ENCODE measurements at places on chromosomes 5 and 9. TPM values are rescaled to one million over a fixed set of nuclear protein-coding genes. Genes with fewer than 3 reads are reported as not detected.

DNA sequence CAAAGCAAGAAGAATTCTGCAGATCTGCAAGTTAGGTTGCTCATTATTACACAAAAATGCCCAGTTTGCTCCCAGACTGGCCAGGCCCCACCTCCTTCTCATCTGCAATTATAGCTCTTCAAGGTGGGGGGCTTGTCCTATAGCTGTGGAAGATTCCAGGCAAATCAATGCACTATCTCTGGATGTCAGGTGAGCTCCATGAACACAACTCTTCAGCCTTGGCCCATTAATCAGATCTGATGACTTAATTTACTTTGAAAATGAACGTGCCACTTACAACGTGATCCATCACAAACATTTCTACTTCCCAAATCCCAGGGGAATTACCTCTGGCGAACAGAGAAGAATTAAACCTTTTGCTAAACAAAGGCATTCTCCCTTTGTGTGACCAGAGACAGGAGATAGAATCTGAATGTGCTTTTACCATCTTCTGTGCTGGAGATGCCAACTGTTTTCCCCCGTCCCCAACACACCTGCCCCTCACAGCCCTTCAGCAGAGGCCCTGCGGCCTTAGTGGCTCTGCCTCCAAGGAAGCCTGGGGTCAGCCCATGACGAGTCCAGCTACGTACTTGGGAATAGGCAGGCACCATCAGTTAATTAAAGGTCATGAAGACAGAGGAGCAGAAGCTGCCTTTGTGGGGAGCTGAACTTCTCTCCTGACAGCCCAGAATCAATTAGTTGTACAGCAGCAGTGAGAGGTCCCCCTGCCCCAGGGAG lies 60.5 kb downstream of the SNX18 start:
- no peak for DNase-seq

DNA sequence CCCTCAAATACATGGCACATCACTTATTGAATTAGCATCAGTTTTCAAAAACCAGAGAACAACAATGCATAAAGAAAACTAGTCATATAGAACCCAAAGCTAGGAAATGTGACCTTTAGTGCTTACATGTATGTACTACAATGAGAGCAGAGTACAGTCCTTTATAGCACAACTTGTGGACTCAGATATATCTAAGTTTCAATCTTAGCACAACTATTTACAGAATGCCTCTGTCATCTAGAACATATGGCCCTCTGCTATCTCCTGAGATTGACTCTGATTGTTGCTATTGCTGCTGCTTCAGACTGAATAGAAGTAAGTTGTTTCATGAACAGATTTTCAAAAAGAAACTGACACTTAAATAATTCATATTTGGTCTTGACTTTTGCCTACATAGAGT lies 1536.2 kb downstream of the EFNA5 start:
- DNase-seq = no peak

DNA sequence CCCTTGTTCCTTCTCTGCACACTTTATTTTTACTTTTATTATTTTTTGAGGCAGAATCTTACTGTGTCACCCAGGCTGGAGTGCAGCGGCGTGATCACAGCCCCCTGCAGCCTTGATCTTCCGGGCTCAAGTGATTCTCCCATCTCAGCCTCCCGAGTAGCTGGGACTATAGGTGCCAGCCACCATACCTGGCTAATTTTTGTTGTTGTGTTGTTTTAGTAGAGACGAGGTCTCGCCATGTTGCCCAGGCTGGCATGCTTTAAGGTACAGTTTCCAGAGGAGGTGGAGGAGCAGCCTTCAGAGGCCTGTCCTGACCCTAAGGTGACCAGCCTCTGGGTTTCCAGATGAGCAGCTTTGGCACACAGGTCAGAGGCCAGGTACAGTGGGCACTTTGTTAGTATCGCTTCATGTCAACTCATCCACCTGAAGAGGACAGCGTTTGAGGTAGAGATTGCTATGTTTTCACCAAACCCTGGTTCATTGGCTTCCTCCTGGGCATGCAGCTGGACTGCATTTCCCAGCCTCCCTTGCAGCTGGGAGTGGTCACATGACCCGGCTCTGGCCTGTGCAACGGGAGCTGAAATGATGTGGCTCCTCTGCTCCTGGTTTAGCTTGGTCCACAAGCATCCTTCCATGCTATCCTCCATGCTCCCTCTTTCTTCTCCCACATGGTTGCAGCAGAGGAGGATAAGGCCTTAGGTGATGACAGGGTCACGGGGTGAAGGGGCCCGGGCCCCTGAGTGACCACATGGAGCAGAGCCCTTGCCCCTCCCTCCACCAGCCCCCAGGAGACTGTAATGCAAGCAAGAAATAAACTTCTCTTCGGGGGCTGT lies 139.3 kb upstream of the IER5L start:
- no peak for DNase-seq

GRCh38 chr9:138100711-138101350 lies 223.2 kb downstream of the CACNA1B start:
- DNase-seq = no peak

- DNase-seq = no peak
These were observed 209.2 kb downstream of the DIRAS2 start for GRCh38 chr9:90433398-90433941.

- DNase-seq = no peak
These were observed 60.1 kb downstream of the GALNT12 start for GRCh38 chr9:98867429-98868168.

DNA sequence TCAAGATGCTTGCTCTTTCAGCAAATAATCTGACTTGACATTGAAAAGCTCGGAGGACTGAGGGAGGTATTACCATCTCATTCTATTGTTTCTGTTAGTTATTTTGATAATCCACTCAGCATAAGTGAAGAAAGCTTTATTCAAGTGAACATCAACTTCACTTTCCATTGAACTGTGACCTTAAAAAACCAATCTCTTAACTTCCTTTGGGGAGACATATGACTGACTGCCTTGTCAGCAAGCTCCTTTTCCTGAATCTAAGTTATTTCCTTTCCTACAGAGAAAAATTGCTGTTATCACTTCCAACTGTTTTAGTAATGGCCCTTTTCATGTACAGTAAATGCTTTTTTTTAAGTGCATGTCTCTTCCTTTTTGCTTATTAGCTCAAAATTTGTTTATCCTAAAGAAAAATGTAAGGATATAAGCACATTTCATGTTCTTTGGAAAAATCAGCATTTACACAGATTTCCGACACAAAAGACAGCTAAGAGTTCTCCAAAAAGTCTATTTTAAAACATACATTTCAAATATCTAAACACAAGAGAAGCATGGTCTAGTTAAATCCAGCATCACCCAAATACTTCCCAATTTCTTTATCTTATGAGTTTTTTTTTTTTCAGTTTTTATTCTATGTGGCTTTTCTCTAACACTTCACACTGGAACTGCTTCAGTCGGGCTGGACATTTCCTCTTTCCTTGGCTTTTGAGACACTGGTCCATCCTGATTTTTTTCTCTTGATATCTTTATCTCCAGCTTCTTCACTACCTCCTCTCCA lies 117.9 kb upstream of the DAB2 start:
- DNase-seq = no peak

DNA sequence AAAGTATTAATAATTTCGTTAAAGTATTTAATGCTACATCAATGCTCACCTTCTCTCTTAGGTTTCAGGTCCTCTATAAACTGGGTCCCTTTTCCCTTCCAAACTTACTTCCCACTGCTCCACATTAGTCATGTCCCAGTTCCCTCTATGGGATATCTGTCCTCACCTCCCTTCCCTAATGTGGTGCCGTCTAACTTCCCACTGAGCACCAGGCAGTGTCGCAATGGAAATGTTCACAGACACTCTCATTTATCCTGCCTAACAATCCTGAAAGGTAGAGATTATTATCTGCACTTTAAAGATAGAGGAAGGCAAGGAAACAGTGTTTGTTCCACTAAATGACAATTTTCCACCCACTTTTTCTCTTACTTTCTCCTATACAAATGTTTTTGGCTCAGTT lies 329.7 kb downstream of the CWC27 start:
- DNase-seq = no peak

DNA sequence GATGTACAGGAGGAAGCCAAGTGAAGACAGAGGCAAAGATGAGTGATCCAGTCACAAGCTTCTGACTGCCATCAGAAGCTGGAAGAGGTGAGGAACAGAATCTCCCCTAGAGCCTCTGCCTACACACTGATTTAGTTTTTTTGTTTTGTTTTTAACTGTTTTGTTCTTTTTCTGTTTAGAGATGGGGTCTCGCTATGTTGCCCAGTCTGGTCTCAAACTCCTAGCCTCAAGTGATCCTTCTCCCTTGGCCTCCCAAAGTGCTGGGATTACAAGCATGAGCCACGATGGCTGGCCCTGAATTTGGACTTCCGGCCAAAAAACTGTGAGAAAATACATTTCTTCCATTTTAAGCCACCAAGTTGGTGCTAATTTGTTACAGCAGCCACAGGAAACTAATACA lies 204.7 kb upstream of the ZNF608 start:
- DNase-seq = no peak

DNA sequence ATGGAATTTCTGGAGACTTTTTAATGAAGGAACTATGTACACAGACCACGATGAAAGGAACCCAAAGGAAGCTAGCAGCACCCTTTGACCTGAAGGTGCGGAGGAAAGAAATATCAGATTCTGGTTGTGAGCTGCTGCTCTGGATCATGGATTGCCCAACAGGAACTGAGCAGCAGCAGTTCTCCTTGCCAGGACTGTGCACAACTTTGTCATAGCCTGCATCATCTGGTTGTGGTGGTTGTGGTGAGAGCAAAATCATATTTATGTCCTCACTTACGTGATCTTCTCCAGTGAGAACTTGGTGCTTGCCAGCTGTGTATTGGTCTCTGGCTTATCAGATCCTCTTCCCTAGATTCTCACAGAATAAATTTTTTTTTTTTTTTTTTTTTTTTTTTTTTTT lies 70.7 kb upstream of the LPAR1 start:
- no peak for DNase-seq

DNA sequence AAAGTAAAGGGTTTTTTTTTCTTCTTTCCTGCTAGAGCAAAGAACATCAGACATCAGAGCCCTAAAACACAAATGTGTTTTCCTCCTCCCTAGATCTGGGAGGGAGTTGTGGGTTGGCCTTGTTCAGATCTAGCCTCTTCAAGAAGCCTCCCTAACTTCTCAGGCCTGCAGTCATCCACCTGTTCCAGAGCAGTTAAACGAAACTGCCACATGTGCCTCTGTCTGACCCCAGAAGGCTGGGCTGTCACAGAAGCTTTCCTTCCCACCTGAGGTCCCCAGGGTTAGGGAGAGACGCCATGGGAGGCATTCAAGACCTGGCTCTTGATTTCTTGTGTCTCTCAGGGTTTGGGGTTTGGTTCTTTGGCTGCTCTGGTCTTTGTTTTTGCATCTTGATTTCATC lies 87.0 kb downstream of the DAB2IP start:
- DNase-seq = no peak

DNA sequence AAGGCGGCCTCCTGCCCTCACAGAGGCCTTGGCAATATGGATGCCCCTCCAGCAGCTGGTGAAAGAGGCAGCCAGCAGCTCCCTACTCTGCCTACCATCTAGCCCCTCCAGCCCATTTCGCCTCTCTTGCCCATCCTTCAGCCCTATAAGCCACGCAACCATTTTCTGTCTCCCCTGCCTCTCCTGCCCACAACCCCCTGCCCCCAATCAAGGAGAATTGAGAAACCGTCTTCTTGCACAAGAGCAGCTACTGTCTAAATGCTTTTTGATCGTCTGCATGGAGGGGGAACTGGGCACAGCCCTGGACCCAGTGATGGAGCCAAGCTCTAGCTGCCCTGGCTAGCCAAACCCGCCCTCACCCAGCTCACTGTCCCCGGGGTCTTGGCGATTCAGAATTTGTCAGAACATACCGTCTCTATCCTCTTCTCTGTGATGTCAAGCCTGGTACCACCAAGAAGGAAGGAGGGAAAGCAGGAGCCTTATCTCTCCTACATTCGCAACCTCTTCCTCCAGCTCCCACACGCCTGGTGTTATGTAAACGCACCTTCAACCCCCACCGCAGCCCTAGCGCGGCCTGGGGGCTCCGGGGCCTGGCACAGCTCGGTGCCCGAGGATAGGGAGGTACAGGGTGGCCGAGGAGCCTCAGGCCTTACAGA lies 1.2 kb downstream of the SPRY4 start:
- no peak for DNase-seq

DNA sequence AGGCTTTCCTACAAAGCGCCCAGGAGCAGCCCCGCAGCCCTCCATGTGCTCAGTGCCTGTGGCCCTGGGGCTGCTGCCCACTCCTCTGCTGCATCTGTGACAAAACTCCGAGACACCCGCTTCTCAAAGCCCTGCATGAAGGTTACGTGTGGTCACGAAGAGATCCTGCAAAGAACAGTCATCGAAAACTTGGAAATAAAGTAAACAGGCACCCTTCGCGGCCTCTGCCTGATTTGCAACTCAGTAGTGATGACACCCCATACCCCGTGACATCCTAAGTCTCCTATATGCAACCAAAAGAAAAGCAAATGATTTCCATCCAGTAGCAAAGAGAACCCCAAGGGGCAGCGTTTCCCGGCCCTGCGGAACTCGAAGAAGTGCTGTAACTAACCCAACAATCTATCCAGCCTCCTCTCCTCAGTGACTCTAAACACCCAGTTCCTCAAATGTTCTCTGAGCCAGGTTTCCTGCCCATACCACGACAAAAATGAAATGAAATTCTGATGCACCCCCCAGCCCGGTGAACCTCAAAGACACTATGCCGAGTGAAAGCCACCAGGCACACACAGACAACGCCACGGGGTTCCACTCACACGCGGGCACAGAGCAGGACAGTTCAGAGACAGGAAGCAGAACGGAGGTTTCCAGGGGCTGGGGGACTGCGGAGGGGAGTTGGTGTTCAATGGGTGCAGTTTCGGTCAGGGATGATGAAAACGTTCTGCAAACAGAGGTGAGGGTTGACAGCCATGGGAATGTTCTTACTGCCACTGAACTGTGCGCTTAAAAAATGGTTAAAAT lies 19.0 kb downstream of the NACC2 start:
- no peak for DNase-seq

MEGF9 gene
- 3.9 TPM for polyA plus RNA-seq

CENPP gene
- 2.5 TPM for polyA plus RNA-seq

PAEP gene
- polyA plus RNA-seq = not detected

FGF1 gene
- polyA plus RNA-seq = not detected

HAPLN1 gene
- polyA plus RNA-seq = not detected

TTC39B gene
- polyA plus RNA-seq = 6.9 TPM

PCDHB16 gene
- polyA plus RNA-seq = not detected

All from CD8-positive, alpha-beta memory T cell (primary cell).